ENCODE measurements at places on chromosomes 16 and 17. TPM values are rescaled to one million over a fixed set of nuclear protein-coding genes. Genes with fewer than 3 reads are reported as not detected.

The NPIPA2 gene
- total RNA-seq, result 3.7 TPM

The FBXW10B gene
- total RNA-seq, result 0.78 TPM

The PCGF2 gene
- total RNA-seq, result not detected

The MEFV gene
- 2.2 TPM for total RNA-seq

The ZP2 gene
- not detected for total RNA-seq

The TMEM100 gene
- not detected for total RNA-seq

The MYH8 gene
- total RNA-seq, result not detected

The PIRT gene
- not detected for total RNA-seq

The CRHR1 gene
- not detected for total RNA-seq

The PAQR4 gene
- total RNA-seq, result 2.7 TPM

The LITAFD gene
- total RNA-seq, result not detected

The EFNB3 gene
- not detected for total RNA-seq

The CRYM gene
- not detected for total RNA-seq

The NPIPB6 gene
- 5.9 TPM for total RNA-seq

The KRT20 gene
- not detected for total RNA-seq

The KRT15 gene
- total RNA-seq, result not detected

The SEPTIN12 gene
- not detected for total RNA-seq

The CCT6B gene
- total RNA-seq, result 3.5 TPM

The C1QL1 gene
- not detected for total RNA-seq

The GH2 gene
- not detected for total RNA-seq

The KRTAP9-2 gene
- not detected for total RNA-seq

All from T-helper 17 cell (primary cell).